ENCODE measurements at places on chromosomes 7 and 10. TPM values are rescaled to one million over a fixed set of nuclear protein-coding genes. Genes with fewer than 3 reads are reported as not detected.

- no peak for DNase-seq
Measured at GRCh38 chr10:59654007-59654406, 55.6 kb downstream of the SLC16A9 start.

DNA sequence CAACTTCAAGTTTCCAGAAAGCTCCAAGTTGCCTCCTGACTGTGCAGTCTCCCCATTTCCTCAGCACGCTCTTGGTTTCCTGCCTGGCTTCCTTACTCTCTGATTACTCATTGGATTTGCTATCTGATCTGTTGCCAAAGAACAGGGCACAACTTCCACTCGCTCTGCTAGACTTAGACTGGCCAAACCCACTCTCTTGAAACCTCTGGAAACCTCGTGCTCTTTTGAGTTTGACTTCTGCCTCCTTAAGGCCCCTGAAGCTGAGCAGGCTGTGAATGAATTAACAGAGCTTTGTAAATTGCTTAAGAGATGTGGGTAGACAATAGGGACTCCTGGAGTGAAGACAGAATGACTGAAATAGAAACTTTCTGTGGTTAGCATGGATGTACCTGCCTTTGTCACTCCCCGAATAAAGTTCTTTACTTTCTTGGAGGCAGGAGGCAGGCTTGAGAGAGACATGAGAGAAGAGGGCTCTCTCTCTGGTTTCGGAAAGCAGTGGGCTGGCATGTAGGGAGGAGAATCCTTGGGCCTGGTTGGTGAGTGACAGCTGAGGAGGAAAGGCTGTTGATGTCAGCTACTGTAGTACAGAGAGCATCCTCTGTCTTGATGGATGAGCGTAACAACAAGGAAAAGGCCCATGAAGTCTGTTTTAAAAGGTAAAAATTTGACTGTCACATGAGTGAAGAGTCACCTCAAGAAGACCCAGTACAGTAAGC lies 70.8 kb downstream of the CHN2 start:
- DNase-seq: no peak

- DNase-seq: no peak
Measured at GRCh38 chr7:154882931-154883474, 119.9 kb downstream of the PAXIP1 start.

DNA sequence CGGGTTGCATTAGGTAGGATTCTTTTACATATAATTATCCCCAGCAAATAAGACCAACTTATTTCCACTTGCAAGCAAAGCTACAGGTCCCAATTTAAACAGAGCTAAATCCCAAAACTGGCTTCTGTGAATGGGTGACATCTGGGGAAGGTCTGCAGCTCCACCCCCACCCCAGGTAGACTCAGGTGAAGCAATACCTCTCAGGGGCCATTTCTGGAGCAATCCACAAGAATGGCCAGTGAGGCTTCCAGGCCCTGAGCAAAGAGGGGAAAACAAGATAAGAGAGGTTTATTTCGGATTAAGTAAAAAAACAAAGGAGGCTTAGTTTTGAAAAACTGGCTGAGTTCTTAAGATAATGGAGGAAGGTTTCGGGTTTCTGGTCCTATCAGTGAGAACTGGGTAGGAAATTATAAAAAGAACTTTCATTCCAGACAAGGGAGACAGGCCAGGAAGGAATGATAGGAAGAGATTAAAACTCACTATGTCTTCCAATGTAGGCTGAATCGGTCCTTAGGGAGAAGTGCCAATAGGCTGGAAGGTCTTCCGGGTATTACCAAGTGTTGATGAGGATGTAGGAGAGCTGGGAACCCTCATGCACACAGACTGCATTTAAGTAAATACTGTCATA lies 25.4 kb downstream of the SH3PXD2A start:
- no peak for DNase-seq

HDAC9 gene
- total RNA-seq: 12.2 TPM

- DNase-seq: peak; percentile 48
Measured at GRCh38 chr7:121547544-121548092, 151.5 kb upstream of the FAM3C start.

- DNase-seq: no peak
Measured at GRCh38 chr7:145431834-145432233, 596.0 kb upstream of the TPK1 start.

DNA sequence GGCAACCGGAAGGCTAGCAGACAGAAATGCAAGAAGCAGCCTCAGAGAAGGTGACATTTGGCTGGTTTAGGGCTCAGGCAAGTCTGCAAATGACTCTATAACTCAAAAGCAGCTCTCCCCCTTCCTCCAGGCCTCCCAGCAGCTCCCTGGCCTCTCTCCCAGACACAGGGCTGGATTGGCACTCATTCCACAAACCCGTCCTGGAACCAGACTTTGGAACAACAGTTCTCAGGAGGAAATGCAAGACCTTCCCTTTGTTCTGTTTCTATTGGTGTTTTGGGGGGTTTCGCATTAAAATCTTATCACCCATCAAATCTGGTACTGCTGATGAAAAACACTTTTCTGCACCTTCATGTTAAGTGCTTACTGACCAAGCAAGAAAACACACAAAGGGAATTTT lies 40.3 kb upstream of the EFCAB10 start:
- no peak for DNase-seq

- DNase-seq: no peak
Measured at GRCh38 chr10:80522756-80523363, 14.8 kb upstream of the SH2D4B start.

GALNT17 gene
- 1.8 TPM for total RNA-seq

GRCh38 chr10:95693071-95693667 lies 558 bp downstream of the TCTN3 start:
- no peak for DNase-seq

SPDYE16 gene
- total RNA-seq: 0.14 TPM

GRCh38 chr7:99791667-99792369 lies 7.8 kb upstream of the CYP3A4 start:
- no peak for DNase-seq

PRKCQ gene
- 55.2 TPM for total RNA-seq

OR2A7 gene
- 0.24 TPM for total RNA-seq

GRCh38 chr10:35274498-35275060 lies 61.7 kb upstream of the CCNY start:
- DNase-seq: no peak

DNA sequence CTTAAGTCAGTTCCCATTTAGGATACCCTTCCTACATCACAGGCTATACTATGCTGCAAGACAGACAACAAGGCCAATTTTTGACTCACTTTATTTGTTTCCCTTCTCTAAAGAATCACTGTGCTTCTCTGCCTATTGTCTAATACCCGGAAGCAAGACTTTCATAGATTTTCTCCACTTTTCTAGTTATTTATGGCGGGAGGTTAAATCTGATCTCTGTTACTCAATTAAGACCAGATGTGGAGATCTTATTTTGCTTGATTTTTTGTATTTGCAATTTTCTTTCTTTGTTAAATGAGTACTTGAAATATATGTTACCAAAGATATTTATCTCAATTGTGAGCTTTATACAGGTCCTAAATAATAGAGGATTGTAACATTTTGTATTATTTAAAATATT lies 511.5 kb downstream of the ATRNL1 start:
- no peak for DNase-seq

- DNase-seq: no peak
Measured at GRCh38 chr10:103872137-103872931, 17.0 kb upstream of the SH3PXD2A start.

SFTPA1 gene
- total RNA-seq: 1.4 TPM

- DNase-seq: no peak
Measured at GRCh38 chr7:2104716-2105115, 128.0 kb downstream of the MAD1L1 start.

- DNase-seq: no peak
Measured at GRCh38 chr7:102453319-102453718, 11.3 kb downstream of the ALKBH4 start.

Measured in thymus (tissue), 14 donors.